ENCODE measurements at places on chromosomes 1 and 21.

GRCh38 chr1:165900576-165901380 is 73.4 kb downstream of the UCK2 start:
- no peak for DNase-seq

DNA sequence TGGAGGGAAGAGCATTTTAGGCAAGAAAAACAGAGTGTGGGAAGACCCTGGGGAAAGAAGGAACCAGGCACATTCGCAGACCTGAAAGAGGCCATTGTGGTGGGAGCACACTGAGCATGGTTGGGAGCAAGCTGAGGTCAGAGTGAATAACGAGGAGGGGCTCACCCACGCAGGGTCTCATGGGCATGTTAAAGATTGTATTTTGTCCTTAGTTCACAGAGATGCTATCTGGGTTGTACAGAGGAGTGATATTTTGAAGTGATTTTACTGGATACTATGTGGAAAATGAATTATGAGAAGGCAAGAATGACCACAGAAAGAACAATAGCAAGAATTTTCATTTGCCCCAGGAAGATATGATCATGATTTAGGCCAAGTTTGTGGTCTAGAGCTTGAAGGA is 578.3 kb upstream of the NR5A2 start:
- DNase-seq = no peak

DNA sequence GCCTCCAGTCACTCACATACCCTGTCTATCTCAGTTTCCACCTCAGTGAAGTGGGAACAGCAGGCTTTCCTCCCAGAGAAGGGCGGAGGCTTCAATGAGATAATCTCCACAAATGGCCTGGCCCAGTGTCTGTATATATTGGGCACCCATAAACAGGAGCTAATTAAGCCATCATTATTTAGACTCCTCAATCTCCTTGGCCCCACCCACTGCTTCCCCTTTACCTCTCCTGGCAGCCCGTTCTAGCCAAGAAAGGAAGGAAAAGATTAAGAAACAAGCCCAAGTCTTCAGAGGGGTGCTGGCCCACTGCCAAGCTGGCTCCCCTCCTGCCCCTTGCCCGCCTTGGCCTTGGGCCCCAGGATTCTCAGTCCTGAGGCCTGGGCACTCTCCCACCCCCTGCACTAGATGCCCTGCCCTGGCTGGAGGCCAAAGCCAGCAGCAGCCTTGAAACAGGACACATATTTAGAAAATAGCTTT is 15.9 kb upstream of the EPB41 start:
- no peak for DNase-seq

- DNase-seq = no peak
Measured at GRCh38 chr1:181630838-181631237, 147.5 kb downstream of the CACNA1E start.

GRCh38 chr1:151713874-151714273 is 2.7 kb downstream of the CELF3 start:
- DNase-seq = no peak

GRCh38 chr1:36400514-36400824 is 2.8 kb upstream of the LSM10 start:
- DNase-seq = no peak

DNA sequence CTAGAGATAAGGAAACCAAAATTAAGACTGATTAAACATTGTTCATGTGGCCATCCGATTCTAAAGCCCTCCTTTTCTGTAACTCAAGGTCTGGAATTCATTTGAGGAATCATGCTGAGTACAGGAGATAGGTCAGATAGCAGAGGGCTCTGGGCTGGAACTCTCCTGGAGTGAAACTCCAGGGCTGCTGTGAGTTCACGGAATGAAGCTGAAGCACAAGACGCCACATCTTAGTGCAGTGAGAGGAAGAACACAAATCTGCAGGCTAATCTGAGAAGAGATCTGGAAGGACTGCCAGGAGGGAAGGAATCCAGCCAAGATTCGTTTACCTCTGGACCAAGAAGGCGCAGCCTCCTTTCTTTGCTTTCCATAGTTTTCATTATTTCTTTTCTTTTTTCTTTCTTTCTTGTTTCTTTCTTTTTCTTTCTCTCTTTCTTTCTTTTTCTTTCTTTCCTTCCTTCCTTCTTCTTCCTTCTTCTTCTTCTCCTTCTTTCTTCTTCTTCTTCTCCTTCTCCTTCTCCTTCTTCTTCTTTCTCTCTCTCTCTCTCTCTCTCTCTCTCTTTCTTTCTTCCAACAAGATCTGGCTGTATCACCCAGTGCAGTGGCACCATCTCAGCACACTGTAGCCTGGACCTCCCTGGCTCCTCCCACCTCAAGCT is 74.8 kb upstream of the ATP1B1 start:
- DNase-seq = no peak

DNA sequence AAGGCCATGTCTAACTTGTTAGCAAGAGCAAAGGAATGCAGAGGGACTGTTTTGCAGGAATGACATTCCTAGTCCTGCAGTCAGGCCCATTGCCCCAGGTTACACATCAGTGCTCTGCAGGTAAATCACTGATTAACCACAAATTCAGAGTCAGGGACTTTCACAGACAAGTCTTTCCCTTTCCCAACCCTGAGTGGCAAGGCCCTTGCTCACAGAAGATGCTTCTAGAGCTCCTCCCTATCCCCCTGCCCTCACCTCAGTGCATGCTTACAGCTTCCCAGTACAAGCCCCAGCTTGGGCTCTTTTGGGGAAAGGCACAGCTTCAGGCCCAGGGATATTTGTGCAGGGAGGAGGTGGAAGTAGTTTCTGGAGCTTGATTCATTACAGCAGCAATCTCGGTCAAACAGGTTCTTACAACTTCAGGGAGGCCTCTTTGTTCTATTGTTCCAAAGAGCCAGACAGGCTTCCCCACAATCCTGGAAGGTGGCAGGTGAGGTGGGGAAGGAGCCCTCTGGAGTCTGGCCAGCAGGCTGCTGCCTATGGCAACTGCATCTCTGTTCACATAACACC is 53.9 kb downstream of the CASQ2 start:
- no peak for DNase-seq

GRCh38 chr1:115327270-115327669 is 10.8 kb downstream of the NGF start:
- DNase-seq = no peak

DNA sequence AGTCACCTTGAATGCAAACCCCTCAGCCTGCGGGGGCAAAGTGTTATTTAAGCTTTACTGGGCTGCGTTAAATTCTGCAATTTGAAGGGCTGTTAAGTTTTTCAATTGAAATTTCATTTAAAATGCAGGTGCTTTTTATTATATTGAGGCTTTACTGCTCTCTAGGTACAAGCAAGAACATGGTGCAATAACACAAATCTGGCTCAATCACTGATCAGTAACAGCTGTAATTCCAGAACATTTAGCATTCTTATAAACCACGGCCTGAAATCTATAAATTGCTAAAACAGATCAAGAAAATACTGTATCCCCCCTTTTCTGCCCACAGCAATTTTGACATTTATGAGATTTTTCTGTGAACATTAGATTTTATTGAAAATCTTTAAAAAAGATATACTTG is 322.8 kb downstream of the KCTD3 start:
- DNase-seq = no peak

DNA sequence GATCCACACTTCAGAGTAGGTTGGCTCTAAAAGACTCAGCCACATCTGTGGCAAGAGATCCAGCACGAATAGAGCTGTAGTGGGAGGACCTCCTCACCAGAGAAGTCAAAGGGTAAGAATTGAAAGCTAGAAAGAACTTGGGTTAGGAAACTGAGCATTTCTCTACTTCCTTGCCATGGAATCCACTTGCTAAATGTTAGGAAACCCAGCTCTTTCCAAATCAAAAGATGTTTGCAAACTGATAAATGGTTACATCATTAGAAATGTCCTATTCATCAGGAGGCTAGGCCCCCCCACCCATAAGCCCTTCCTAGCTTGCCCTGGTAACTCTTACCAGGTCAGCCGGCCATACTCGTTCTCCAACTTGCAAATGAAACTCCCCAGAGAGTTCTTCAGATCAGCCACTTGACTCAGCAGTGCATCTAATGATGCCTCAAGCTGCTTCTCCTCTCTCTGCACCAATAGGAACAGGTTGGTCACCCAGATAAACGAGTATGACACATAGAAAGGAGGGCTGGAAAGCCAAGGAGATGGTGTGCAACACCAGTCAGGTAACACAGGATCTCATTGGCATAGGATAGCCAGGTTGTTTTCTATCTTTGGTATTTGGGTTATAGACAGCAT is 1.5 kb downstream of the MED8 start:
- DNase-seq = no peak

DNA sequence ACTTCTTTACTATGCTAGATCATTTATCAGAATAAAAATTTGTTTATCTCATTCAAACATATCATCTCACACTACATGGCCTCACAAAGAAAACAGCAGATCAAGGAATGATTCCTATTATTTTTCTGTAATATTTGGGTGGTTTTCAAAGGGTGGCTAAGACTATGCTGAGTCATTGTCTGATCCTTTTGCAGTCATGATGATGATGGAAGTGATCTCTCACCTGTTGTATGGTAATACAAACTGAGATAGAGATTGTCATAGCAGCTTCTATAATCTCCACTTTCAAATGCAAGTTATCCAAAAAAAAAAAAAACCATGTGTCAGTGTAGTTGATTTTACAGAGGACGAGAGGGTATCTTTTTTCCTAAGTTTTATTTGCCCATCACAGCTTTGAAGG is 37.2 kb upstream of the GBP5 start:
- no peak for DNase-seq

- DNase-seq = no peak
Measured at GRCh38 chr21:40507978-40508377, 339.0 kb downstream of the DSCAM start.

DNA sequence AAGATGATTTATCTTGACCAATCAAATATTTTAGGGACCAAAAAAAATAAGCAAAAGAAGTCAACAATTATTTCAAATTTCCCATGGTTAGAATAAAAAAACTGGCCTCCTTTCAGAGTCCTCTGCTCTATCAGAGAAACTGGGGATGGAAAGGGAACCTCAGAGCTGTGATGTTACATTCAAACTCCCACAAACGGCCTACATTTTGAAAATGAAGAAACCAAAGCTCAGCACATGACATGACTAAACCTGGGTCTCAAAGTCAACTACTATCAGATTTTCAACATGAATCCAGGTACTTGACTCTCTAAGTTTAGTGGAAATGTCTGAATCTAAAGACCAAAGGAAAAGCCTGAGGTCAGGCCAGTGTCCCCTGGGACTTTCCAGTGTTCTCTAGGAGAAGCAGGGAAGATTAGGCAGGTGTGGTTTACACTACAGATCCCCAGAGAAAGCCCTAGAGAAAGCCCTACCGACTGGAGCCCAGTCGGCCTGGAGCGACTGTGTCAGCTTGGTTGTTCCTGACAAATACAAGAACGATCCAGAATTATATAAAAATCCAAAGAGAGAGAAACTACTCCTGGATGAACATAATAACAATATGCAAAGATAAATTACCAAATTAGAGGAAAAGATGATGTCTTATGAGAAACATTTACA is 24.8 kb downstream of the JAK1 start:
- no peak for DNase-seq

DNA sequence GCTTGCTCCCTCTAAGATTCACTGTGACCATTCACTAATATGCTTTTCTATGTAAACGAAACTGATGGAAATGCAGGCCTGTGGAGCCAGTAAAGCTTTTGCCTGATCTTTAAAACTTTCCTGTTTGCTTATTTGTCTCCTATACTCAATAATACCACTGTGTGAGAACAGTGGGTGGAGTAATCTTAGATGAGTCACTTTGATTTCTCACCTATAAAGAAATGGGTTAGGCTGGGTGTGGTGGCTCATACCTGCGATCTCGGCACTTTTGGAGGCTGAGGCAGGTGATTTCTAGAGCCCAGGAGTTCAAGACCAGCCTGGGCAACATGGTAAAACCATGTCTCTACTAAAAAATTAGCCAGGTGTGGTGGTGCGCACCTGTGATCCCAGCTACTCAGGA is 70.8 kb downstream of the RWDD3 start:
- no peak for DNase-seq

GRCh38 chr1:107460035-107460434 is 319.2 kb downstream of the NTNG1 start:
- no peak for DNase-seq

GRCh38 chr21:34996304-34997101 is 52.6 kb downstream of the RUNX1 start:
- no peak for DNase-seq

DNA sequence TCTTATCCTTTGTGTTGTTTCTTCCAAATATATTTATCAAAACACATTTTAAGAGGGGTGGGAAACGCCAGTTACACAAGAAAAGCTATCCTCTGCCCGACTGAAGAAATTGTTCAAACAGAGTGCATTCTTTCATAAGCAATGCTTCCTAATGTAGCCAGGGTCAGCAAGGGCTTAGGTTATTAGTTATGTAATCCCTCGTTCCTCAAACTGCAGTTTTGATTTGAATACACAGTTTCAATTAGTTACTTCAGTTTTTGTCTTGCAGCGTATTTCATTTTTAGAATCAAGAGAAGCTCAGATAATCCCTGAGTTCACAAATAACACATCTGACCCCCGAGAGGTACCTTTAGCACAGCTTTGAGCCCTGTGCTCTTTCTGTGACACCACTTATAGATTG is 141.7 kb upstream of the NRIP1 start:
- no peak for DNase-seq

GRCh38 chr1:22535399-22535798 is 27.9 kb upstream of the EPHA8 start:
- DNase-seq = no peak
